Panc1 (cell line): ENCODE measurements at places on chromosomes 3 and 15.

- no peak for DNase-seq
These were observed 222.1 kb upstream of the ADAMTS9 start for GRCh38 chr3:64909757-64910467.

- no peak for DNase-seq
These were observed 1.4 kb upstream of the HCN4 start for GRCh38 chr15:73370151-73370550.

- no peak for DNase-seq
These were observed 143.9 kb downstream of the NECTIN3 start for GRCh38 chr3:111215481-111215880.

- DNase-seq = no peak
These were observed 30.1 kb upstream of the PLOD2 start for GRCh38 chr3:146191051-146191450.

DNA sequence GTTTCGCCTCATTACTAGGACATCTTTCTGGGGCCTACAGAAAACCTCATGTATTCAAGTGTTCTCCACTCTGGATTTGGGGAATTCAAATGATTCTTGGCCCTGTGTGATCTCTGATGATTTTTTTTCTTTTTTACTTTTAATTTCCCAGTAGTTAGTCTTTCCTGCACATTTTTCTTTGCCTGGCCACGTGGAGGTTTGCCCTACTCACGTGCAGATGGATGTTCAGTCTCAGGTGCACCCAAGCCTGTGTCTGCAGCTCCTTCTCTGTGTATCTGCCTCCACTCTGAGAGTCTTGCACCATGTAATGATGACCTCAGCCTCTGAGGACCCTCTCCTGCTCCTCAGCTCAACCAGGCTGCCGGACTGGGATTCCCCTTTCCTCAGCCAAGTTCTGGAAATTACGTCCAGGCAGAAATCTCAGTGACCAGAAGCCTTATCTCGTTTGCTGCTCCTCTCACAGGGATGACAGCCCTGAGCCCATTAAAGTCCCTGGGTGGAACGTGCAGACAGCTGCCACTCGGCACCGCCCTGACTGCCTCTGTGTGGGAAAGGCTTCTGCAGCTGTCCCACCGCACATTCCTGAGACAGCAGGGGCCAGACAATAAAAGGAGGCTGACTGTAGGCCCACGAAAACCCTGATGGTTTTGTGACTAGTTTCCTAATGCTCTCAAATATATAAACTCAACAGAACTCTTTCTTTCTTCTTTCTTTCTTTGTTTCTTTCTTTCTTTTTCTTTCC lies 31.4 kb upstream of the GABRB3 start:
- no peak for DNase-seq

GRCh38 chr3:124783696-124784095 lies 53.4 kb downstream of the UMPS start:
- DNase-seq = no peak

GRCh38 chr3:13308380-13308801 lies 111.7 kb downstream of the NUP210 start:
- DNase-seq = peak; percentile 39

GRCh38 chr3:17755836-17756235 lies 13.4 kb upstream of the TBC1D5 start:
- no peak for DNase-seq

DNA sequence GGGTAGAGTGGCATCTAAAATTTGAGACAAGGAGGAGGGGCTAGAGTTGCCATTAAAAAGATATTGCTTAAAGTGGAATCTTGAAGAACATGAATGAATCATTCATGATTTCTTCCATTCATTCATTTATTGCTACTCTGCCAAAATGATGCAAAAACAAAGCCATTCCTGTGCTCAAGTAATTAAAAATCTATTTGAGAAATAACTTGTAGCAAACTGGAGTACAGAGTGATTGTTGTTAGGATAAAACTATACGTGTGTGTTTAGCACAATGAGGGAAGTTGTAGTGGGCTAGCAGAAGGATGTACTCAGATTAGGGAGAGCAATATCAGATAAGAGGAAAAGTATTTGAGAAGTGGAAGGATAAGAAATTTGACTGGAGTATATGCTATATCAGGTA lies 11.7 kb upstream of the CLDN1 start:
- no peak for DNase-seq

DNA sequence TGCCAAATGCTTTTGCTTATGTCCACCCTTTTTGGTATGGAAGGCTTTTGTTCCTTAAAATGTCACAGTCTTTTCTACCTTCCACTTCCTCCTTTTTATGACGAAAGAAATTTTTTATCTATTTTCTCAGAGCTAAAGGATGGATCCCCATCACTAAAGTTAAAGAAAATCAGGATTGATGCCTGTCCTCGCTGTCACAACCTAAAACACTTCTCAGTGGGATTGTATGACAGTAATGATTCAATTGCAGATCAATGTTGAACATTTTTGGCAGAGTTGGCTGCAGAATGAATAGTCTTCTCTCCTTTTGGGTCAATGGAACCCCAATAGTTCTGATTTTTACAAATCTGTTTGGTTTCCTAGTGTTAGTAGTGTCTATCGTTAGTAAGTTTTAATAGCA lies 549.8 kb upstream of the ROBO2 start:
- DNase-seq = no peak

- DNase-seq = no peak
These were observed 230.4 kb downstream of the ADAMTS17 start for GRCh38 chr15:100111125-100112060.

DNA sequence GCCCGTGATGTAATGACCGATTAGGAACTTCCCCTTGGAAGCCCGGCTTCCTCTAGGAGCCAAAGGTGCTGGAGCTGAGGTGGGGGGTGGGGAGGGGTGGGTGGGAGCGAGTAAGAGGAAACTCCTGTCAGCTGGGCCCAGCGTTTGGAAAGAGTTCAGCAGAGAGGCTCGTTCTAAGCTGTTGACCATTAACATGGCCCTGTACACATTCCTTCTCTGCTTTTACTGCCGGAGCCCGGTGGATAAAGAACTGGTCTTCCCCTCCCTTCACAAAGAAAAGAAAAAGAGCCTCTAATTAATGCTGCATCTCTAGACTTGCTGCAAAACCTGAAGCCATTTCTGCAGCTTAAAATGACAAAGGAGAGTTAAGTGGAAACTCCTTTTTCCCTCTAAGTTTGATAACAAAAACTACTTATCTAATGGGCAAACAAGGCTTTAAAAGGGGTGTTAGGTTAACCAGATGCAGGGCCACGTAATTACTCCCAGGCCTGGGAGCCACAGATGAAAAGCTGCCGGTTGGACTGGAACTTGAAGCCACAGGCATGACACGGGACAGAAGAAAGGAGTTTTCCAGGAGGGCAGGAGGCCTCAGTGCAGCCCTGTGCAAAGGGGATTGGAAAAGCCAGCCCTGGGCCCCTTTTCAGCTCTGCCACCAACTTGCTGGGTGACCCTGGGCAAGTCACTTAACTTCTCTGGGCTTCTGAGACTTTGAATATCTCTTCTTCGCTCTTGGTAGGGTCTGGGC lies 71.3 kb downstream of the SMAD6 start:
- no peak for DNase-seq

DNA sequence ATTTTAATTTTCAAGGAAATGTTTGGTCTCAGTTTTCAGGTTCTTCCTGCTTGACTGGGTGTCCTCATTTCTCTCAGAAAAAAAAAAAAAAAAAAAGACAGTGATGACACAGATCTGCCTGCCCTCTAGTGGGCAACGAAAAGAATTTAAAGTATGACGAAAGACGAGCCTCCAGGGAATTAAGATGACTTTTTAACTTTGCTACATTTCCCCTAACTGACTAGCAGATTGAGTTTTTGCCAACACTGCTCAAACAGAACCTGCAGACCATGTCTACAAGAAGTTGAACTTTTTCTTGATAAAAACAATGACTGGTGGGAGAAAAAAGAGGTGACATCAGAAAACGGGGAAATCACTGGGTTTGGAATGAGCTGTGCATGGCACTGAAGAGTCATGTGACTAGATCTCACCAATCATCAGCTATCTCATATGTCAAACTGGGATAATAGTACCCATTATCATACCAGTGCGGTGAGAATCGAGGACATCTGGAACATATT lies 40.8 kb downstream of the EOMES start:
- peak; percentile 66 for DNase-seq

DNA sequence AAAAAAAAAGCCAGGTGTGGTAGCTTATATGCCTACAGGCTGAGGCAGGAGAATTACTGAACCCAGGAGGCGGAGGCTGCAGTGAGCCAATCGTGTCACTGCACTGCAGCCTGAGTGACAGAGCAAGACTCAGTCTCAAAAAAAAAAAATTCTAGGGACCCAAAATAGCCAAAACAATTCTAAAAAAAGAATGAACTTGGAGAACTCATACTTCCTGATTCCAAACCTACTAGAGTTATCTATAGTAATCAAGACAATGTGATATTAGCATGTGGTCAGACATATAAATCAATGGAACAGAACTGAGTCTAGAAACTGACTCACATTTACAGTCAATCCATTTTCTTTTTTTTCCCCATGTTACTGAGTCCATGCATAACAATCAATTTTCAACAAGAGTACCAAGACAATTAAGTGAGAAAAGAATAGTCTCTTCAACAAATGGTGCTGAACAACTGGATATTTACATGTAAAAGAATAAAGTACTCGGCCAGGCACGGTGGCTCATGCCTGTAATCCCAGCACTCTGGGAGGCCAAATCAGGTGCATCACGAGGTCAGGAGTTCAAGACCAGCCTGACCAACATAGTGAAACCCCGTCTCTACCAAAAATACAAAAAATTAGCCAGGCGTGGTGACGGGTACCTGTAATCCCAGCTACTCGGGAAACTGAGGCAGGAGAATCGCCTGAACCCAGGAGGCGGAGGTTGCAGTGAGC lies 11.9 kb downstream of the PRKAR2A start:
- DNase-seq = no peak

DNA sequence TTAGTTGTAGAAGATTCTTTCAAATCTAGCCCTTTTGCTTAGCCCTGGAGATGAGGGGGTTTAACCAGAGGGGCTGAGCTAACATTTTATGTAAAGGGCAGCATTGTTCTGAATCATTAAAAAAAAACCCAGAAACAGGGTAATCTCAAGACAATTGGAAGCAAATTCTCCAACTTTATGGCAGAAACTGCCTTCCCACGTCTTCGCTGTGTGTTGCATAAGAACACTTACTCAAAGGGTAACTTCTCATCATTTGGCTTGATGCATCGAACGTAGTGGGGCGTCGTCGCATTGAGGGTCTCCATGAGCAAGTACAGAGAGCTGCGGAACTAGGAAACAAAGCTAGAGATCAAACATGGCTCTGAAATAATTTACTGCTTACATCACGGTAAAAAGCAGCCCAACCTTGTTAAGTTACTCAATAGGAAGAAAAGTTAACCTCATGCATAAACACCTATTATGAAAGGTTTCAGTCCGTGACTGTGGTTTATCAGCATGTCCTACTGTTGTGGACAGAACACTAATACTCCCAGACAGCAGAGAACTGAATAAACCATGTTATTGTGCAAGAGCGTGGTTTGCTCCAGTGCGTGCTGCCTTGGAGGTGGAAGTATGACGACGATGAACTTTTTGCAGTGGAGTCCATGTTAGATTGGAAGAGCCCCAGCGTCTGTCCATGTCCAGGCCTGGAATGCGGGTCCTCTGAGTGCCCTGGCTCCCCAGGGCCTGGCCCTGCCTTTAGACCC lies 48.7 kb downstream of the MYO5C start:
- no peak for DNase-seq

- DNase-seq = no peak
These were observed 59.8 kb upstream of the TBC1D21 start for GRCh38 chr15:73813589-73813988.

GRCh38 chr3:137987723-137988122 lies 22.2 kb upstream of the CLDN18 start:
- no peak for DNase-seq

DNA sequence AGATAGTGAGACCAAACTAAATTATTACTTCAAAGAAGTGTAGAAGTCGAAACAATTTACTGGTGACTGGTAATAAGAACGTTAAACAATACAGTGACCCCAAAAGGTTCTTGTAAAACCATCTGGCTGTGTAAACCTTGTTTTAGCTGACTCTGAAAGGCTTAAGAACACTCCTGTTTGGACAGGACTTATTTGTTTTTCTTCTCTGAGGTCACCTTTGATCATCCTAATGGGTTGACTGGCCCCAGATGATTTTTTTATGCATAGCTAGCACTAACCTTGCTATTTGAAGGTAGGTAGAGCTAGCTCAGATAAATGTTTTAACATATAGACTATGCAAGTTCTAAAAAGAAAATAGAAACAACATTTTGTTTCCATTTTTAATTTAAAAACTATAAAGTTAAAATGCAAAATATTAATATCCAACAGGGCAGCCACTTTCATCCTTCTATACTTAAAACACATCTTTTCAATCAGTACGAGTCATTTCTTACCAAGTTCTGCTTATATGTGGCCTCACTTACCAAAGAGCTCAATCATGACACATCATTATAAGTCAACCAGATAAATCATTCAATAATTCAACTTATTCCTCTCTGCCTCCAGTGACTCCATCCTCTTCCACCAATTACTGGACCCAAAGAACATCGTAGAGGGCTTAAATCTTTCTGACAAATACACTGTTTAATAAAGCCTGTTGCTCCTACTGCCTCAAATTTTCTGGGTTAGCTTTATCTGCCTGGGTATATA lies 158.8 kb downstream of the SSR3 start:
- DNase-seq = no peak

- no peak for DNase-seq
These were observed 69.7 kb downstream of the XXYLT1 start for GRCh38 chr3:195201295-195201694.

- DNase-seq = no peak
These were observed 9.2 kb upstream of the DENND4A start for GRCh38 chr15:65801229-65801805.

- no peak for DNase-seq
These were observed 38.3 kb downstream of the COMMD2 start for GRCh38 chr3:149713730-149714654.

GRCh38 chr3:58334506-58334884 lies 1.8 kb downstream of the PXK start:
- no peak for DNase-seq

- no peak for DNase-seq
These were observed 51.6 kb downstream of the ABHD2 start for GRCh38 chr15:89139613-89140499.

DNA sequence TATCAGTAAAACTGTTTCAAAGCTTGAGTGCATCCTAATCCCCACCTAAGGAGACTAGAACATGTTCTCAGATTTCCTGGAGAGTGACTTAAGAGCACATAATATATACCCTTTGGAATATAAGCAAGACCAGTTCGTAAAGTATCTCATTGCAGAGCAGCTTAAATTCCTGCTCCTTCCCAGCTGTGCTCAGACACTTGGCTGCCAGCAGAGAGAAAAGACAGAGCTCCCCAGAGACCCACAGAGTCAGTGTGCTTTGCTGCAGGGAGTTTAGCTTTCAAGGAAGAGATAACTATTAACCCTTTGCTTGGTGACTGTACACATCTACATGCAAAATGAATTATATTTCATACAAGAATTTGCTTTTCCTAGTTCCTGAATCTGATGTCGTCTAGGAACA lies 338.1 kb upstream of the ARHGEF26 start:
- DNase-seq = no peak

DNA sequence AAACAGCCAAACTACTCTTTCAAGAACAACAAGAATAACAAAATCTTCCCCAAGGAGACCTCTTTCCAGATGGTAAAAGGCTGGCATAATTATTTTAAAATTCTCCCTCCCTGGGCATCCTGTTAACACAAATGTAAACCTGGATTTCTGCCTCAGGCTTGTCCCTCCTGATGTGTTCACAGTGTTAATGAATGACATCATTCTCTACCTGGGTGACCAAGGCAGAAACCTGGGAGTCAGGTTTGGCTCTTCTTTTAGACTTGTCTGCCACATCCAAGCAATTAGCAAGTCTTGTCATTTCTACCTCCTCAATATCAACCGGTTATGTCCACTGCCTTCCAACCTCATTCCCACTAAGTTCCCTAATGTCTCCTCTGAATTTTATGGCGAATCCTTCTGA lies 368.7 kb upstream of the TBL1XR1 start:
- DNase-seq = no peak

GRCh38 chr3:136207489-136208115 lies 11.5 kb upstream of the MSL2 start:
- no peak for DNase-seq
